Spleen (tissue), 13 donors: ENCODE measurements at places on chromosomes 6 and 20.

DNA sequence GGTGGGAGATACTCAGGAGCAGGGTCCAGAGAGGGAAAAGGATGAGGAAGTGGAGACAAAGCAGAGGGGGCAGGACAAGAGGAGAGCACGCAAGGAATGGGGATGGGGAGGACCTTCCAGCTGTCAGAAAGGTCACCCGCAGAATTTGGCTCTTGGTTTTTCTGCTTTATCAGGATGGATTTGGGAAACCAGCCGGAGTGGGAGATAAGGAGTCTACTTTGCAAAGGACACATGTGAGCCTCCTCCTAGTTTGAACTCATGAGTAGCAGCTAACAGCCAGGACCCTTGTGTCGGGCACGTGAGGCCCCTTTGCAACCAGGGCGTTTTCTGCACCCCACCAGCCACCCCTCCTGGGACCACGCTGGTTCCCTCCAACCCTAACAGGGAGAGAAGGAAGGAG lies 7.6 kb upstream of the MICA start:
- DNase-seq: no peak

GRCh38 chr6:27139756-27140579 lies 107.5 kb upstream of the PRSS16 start:
- no peak for DNase-seq

- no peak for DNase-seq
Measured at GRCh38 chr20:50186987-50187402, 3.6 kb upstream of the CEBPB start.

GRCh38 chr20:18019068-18019467 lies 38.6 kb downstream of the OVOL2 start:
- DNase-seq: peak; percentile 51

DNA sequence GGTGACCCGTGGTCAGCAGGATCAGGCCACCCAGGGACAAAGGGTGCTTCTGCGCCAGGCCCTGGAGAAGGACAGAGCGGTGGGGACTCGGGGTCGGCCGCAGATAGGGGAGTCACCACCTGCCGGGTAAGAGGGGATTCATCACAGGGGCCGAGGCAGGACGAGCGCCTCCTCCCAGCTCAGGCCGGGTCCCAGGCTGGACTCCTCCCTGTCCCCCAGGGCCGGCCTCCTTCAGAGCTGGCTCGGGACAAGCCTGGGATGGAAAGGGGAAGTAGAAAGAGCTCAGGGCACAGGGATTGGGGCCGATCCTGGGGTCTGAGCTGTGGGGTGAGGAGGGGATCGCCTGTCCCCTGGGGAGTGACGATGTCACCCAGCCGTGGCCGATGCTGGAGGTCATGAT lies 154.6 kb upstream of the PROKR2 start:
- DNase-seq: no peak

GRCh38 chr6:5466281-5467136 lies 205.2 kb downstream of the FARS2 start:
- no peak for DNase-seq

DNA sequence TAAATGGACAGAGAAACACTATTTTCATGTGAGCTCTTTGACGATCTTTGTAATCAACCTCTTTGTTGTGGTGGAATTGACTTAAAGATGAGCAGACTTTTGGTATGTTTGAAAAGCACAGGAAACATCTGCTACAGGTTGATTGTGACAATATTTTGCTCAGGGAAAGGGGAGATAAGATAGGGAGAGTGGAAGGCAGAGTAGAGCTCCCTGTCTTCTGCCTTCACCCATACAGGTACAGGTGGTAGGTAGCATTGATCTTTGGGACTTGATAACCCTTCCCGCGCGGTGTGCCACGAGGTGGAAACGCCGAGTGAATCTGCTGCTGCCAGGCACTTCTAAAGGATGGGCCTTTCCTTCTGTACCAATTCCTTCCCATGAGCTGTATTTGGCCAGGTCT lies 183.6 kb downstream of the UTRN start:
- DNase-seq: no peak

- DNase-seq: peak; percentile 74
Measured at GRCh38 chr6:14452567-14453527, 335.3 kb downstream of the CD83 start.

DNA sequence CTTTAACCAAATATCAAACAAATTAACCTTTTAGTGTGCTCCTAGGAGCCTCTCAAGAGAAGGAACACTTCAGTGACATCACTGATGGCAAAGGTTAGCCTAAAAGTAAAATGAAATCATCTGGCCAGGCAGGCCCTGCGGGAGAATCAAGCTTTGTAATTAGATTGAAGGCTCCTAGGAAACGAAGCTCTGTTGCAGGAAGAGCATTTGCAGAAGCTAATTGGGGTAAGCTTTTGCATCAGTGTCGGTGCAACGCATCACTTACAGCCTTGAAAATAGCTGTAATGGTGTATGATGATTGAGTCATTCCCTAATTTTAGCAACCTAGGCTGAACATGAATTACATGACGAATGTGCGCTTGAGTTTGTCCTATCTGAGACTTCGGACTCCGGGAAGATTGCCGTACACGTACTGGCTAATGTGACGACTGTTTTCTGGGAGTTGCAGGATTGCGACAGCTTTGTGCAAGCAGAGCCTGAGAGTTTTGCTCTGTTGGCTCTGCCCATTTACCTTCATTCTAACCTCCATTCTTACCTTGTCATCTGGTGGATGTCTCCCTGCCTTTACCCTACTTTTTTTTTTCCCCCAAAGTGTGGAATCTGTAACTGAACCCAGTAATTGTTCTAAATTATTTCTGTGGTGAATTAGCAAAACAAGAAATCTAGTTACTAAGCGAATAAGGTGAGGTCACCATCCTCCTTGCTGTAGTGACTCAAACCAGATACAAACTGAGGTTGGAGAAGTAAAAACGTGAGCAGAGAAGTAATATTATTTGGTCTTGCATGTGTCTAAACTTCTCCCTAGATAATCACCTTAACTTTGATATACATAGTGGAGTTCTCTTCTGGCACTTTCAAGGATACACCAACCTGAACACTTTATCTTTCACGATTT lies 675.9 kb upstream of the CITED2 start:
- DNase-seq: no peak

DNA sequence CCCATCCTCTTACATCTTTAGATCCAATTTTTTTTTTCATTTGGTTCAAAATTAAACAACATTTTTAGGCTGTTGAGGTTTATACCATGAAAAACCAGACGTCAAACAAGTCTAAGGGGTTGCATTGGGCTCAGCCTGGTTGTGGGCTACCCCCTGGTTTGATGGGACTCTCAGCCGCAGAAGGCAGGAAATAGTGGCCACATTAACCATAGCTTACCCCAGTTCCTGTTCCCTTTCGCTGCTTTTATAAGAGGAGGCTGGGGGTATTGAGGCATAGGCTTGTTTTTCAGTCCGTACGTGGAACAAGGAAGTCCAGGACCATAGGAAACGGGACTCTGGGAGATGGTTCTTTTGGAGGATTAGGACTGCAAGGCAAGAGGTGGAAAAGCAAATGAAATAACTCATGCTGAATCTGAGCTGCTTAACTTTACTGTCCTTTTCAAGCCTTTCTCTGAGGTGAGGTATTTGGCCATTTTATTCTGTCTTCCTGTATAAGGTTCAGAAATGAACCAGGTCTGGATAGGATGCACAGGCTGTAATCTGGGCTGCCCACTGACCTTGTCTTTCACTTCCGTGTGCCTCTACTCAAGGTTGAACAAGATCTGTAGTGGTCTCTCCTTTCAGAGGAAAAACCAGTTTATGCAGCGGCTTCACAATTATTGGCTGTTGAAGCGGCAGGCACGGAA lies 7.7 kb downstream of the BRPF3 start:
- no peak for DNase-seq

DNA sequence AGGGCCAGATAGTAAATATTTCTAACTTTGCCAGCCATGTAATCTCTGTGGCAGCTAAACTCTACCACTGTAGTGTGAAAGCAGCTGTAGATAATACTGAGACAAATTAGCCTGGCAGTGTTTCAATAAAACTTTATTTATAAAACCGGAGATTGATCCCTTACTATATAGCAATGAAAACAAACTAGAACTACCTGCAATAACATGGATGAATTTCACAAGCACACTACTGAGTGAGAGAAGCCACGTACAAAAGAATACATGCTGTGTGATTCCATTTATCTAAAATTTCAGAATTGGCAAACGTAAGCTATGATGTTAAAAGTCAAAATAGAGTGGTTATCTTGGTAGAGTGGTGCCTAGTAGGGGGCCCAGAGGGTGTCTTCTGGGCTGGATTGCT lies 198.7 kb upstream of the SGK1 start:
- DNase-seq: no peak

DNA sequence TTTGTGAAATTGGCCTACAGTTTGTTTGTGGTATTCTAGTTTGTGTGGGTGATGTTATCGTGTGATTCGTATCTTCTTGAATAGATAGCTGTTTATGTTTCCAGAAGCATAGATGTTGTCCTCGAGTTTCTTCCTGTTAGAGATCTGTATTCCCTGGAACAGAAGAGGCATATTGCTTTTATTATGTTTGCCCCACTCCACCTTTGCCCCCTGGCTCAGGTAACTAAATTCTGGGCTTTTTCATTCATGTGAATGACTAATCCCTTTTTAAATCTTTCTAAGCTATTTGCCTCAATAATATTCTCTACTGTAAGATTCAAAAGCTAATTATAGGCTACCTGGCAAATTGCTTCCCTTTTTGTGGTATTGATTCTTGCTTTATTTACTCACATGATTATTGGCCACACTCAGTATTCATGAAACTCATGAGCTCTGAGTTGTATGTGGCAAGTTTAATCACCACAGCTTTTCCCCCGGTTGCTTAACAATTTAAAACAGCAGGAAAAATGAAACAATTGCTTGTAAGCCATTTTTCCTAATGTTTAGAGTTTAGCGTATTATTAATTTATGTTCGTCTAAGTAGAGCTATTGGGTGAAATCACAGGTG lies 12.6 kb downstream of the RNF217 start:
- DNase-seq: no peak

- no peak for DNase-seq
Measured at GRCh38 chr6:150291968-150292710, 76.7 kb upstream of the IYD start.

DNA sequence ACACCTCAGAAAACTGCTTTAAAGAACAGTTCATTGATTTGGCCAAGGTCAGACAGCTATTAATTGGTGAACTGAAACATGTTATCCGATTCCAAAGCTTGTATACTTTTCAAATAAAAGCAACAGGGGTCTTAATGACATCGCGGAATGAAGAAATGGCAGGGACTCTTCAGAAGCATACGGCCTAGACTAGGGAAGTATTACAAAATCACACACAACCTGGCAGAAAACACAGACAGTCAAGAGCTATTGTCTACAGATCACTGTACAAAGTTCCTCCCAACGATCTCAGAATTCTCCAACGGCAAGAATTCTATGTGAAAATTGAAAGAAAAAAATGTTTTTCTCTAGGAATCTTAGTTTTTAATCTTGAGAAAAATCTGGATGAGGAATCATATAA lies 105.5 kb downstream of the PTPRK start:
- DNase-seq: no peak

DNA sequence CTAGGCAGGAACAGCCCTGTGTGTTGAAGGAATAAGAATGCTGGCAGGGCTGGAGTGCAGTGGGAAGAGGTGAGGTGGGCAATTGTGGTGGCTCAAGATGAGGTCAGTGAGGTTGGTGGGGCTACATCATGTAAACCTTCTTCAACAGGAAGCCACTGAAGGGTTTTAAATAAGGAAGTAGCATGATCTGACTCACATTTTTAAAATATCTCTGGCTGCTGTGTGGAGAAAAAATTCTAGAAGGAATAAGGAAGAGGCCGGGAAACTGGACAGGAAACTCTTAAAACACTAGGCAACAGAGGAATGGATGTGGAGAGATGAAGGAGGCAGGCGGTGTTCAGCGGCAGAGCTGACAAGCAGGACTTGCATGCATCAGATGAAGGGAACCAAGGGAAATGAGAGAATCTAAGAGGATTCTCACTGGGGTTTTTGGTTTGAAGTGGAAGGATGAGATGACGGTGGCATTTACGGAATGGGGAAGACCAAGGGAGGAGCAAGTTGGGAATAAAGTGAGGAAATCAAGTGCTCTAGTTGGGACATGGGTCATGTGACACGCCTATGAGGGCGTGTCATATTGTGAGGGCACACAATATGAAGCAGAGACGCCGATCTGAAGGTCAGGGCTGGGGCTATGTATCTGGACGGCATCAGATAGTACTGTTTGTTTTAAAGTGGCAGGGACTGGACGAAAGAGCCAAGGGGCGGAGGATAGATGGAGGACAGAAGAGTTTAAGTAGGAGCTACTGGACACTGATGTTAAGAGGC lies 18.2 kb downstream of the TMEM242 start:
- DNase-seq: no peak

GRCh38 chr20:62741191-62741691 lies 32.6 kb downstream of the NTSR1 start:
- peak; percentile 74 for DNase-seq

GRCh38 chr20:47576516-47577033 lies 74.9 kb downstream of the NCOA3 start:
- no peak for DNase-seq

GRCh38 chr20:60573003-60573680 lies 614.9 kb downstream of the CDH26 start:
- no peak for DNase-seq

DNA sequence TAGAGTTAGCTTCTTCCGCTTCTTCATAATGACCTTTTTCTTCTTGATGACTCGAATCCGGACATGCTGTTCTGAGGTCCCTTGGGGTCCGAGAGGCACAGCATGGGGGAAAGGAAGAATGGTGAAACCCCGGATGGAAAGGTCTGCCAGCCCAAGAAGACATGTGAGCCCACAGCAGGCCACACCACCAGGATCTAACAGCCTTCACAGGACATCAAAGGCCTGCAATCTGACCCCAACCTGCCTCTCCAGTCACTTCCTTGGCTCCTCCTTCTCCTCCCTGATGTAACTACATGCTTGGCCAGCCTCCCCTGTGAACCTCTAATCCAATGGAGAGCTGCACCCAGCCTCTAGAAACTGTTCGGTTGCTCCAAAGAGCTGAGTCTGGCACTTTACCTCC lies 1.6 kb downstream of the CPXM1 start:
- DNase-seq: no peak

- DNase-seq: no peak
Measured at GRCh38 chr6:97813889-97814567, 531.0 kb upstream of the MMS22L start.

- DNase-seq: no peak
Measured at GRCh38 chr6:128259730-128260685, 260.4 kb downstream of the PTPRK start.

DNA sequence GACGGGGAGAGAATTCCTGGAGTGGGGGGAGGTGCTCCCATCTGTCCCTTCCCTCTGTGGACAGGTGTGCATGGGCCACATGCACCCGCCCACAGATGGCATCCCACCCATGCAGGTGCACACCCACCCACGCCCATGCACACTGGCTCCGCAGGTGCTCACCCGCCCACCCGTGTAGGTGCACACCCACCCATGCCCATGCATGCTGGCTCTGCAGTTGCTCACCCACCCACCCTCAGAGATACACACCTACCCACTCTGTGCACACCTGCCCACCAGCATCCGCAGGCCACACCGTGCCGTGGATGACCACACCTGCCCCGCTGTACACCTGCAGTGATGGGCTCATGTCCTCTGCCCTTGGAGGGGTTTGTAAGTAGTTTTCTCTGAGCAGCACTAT lies 132.0 kb downstream of the PHACTR3 start:
- DNase-seq: no peak
